Subcutaneous adipose tissue (tissue), 4 donors: ENCODE measurements at places on chromosomes 4 and X. TPM values are rescaled to one million over a fixed set of nuclear protein-coding genes. Genes with fewer than 3 reads are reported as not detected.

ZNF185 gene
- total RNA-seq, result 7.0 TPM

NHS gene
- total RNA-seq, result 11.7 TPM

BMPR1B gene
- total RNA-seq, result 0.88 TPM

HSFX4 gene
- not detected for total RNA-seq

AIMP1 gene
- 18.5 TPM for total RNA-seq

TRPC3 gene
- total RNA-seq, result 0.22 TPM

ITGB1BP2 gene
- total RNA-seq, result 4.6 TPM

AMBN gene
- total RNA-seq, result not detected

CCDC110 gene
- total RNA-seq, result 0.33 TPM

TLR3 gene
- 4.6 TPM for total RNA-seq

FHIP1A gene
- 0.98 TPM for total RNA-seq

KCNIP4 gene
- not detected for total RNA-seq

ZBTB49 gene
- 4.6 TPM for total RNA-seq

NFXL1 gene
- total RNA-seq, result 10.8 TPM

GAGE12F gene
- not detected for total RNA-seq

SMPX gene
- total RNA-seq, result not detected

VCX3A gene
- total RNA-seq, result not detected

FAM47E gene
- 13.7 TPM for total RNA-seq

CD38 gene
- total RNA-seq, result 42.1 TPM

SYN1 gene
- total RNA-seq, result 0.33 TPM

SULT1E1 gene
- not detected for total RNA-seq

KLHL5 gene
- 54.6 TPM for total RNA-seq

IL21 gene
- total RNA-seq, result not detected

PDZD11 gene
- total RNA-seq, result 30.7 TPM

GABRA4 gene
- not detected for total RNA-seq

CXCL3 gene
- total RNA-seq, result 7.8 TPM

FDCSP gene
- total RNA-seq, result not detected

ARMCX1 gene
- 45.6 TPM for total RNA-seq

NUP54 gene
- 42.8 TPM for total RNA-seq

FANCB gene
- total RNA-seq, result 0.88 TPM

NLGN3 gene
- 0.17 TPM for total RNA-seq

DDX53 gene
- total RNA-seq, result not detected

MAGEB6B gene
- total RNA-seq, result not detected

GSX2 gene
- total RNA-seq, result not detected
